ENCODE measurements at places on chromosomes 1 and 21. TPM values are rescaled to one million over a fixed set of nuclear protein-coding genes. Genes with fewer than 3 reads are reported as not detected.
A peak's percentile ranks its signal among the peaks of the same experiment; 100 is the strongest.

- no peak for DNase-seq
Observed at GRCh38 chr1:91844862-91845528, 41.0 kb downstream of the TGFBR3 start.

DNA sequence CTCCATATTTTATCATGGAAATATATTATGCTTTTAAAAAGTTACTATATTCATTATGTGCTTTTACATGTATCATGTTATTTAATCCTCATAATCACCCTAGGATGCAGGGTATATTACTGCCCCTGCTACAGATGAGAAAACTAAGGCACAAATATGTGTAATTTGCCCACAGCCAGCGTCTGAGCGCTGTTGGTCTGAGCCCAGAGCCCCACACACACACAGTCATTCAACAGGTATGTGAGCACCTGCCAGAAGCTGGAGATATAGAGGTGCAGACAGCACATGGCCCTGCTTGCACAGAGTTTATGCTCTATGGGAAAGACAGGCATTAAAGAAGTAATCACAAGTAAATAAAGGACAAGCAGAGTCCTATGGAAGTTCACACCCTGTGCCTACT lies 49.8 kb upstream of the SEC16B start:
- no peak for DNase-seq

DNA sequence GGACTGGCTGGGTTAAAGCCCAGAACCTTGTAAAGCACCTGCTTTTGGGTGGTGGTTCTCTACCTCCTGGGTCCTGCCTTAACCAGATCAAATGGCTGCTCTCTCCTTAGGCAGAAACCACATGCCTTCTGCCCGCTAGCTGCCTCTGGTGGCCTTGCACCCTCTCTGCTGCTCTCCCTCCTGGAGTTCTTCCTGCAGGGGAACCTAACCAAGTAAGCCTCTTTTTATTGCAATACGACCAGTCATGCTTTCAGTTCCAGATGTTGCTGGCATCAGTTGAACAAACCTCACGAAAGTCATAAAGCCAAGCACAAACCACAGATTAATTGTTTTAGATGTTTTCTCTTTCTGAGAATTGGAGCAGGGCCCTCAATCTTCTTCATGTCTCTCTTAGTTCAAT lies 118.9 kb downstream of the GDAP2 start:
- DNase-seq = no peak

DNA sequence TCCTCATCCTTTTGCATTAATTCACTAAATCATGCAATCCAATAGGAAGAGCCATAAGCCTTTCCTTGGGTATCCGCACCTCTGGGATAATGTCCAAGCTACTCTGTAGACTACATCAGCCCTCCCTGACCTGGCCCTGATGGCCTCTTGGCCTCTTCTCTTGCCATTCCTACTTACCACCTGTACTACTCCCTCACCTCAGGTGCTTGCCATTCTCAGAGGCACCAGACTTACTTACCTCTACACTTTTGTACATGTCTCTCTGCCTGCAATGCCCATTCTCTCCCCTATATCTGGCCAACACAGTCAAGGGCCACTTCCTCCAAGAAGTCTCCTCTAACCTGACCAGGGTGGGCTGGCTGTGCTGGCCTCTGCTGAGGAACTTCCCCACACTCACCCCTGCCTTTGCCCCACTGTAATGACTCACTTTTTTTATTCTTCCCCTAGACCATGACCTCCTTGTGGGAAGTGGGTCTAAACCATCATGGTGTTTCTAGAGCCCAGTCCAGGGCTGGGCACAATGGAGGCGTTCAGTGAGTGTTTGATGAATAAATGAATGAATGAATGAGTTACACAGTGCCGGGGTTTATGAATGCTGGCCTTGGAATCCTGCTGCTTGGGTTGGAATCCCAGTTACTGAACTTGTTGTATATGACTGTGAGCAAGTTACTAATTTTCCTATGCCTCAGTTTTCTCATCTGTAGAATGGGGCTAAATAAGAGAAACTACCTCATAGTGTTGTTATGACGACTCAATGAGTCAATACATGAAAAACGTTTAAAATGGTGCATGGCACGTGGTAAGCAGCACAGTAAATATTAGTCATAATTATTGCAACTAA lies 179.8 kb downstream of the FOXD2 start:
- DNase-seq = no peak

GRCh38 chr1:232484856-232485255 lies 145.1 kb downstream of the SIPA1L2 start:
- DNase-seq = no peak

GRCh38 chr1:40140211-40140973 lies 20.8 kb upstream of the RLF start:
- DNase-seq = peak; percentile 49

- DNase-seq = no peak
Observed at GRCh38 chr21:38849776-38850175, 44.0 kb downstream of the ETS2 start.

- DNase-seq = no peak
Observed at GRCh38 chr1:32885676-32886003, 651 bp upstream of the HPCA start.

- no peak for DNase-seq
Observed at GRCh38 chr1:232511172-232511571, 118.8 kb downstream of the SIPA1L2 start.

DNA sequence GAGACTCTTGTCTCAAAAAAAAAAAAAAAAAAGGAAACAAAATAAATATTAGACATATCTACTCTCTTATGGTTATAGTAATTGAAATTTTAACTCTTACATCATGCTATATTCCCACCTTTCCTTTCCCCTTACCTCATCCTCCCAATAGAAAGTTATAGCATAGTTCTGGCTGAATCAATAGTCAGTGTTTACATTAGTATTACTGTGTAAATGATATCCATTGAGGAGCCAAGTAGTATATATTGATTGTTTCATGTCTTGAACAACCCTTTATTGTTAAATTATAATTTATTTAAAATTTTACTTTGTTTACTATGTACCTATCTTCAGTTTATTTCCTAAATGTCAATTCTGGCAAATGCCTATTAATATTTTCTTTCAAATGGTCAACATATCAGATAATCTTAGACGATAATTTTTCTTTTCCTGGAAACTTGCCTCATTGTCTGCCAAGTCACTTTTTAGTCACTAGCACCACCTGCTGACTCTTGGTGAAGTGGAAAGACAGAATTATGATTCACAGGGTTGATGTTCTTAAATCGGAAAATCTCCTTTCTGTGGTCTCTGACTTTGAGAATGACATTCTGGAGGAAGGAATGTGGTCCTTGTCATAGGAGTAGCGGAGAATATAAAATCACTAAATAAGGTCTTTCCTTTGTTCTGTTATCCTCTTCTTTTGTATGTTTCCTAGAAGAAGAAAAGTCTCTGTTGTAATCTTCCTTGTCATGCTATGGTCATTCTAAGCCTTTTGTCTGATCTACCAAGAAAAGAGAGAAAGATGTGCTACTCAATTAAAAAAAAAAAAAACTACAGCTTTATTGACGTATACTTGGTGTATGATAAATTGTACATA lies 8.6 kb downstream of the HJV start:
- no peak for DNase-seq

GRCh38 chr1:95041491-95042165 lies 31.1 kb downstream of the ALG14 start:
- peak; percentile 60 for DNase-seq

DNA sequence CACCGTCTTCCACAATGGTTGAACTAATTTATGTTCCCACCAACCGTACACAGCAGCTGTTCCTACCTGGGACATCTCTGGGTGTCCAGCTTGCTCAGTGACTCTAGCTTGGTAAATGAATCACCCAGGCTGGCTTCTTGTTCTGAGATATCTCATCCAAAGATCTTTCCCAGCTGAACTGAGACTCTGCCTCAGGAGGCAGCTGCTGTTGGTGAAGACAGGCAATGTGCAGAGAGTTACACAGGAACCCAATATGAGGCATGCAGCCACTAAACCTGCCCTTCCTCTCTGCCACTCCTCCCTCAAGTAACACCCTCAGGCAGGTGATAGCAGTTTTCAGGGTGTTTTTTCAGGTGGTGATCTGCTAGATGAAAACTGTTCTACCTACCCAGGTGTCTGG lies 14.0 kb upstream of the FOXO6 start:
- DNase-seq = no peak

DNA sequence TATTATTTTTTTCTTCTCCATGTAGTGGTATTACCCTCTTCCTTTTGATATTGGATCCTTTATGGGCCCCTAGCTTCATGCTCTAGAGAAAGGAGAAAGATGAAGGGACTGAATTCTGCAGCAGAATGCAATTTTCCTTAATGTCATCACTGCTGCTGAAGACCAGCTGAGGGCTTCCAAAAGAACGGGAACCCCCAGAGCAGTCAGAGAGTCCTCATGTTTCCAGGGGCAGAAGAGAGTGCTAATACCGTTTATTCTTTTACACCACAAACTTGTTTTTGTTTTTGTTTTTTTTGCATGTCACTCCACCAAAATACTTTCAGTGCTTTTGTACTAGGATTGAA lies 21.1 kb upstream of the TBX15 start:
- DNase-seq = no peak

Gene FLG2
- not detected for total RNA-seq

Gene SAMD11
- 0.63 TPM for total RNA-seq

Gene PPIE
- 39.2 TPM for total RNA-seq

Gene TRIM45
- 4.0 TPM for total RNA-seq

Gene TNN
- total RNA-seq = not detected

Gene RYR2
- total RNA-seq = 3.4 TPM

GRCh38 chr1:164689672-164690511 lies 130.9 kb downstream of the PBX1 start:
- no peak for DNase-seq

GRCh38 chr1:185864331-185864730 lies 130.1 kb downstream of the HMCN1 start:
- no peak for DNase-seq

- no peak for DNase-seq
Observed at GRCh38 chr1:106802181-106802580, 254.3 kb upstream of the PRMT6 start.

DNA sequence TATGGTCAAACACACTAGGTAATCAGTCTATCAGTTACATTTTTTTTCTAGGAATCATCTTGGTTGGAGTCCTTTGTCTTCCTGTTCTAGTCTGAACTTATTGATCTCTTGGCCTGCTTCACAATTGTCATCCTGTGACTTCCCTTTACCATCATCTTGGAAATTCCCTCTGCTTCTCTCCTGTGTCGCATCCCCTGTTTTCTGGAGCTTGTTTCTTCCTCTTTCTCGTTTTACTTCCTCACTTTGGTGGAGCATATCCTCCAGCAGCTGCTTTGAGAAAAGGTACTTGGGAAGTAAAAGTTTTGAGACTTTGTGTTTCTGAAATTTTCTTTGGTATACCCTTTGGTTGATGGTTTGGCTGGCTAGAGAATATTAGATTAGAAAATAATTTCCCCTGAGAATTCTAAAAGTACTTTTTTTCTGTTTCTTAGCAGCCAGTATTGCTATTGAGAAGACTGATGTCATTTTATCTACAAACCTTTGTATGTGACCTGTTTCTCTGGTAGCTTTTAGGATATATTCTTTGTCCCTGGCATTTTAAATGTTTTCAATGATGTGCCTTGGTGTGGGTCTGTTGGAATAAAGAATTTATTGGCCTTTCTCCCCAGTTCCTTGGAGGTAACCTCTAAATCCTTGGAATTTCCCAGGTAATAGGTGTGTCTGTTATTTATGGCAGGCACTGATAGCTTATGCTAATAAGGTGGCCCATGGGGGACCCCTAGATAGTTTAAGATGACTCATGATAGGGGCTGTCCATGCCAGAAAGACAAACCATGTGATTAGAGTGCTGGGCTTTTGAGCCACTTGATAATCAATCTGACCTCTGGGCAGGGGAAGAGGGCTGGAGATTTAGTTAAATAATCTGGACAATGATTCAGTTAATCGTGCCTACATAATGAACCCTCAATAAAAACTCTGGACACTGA lies 6.1 kb upstream of the MYCL start:
- no peak for DNase-seq

Gene DIO1
- total RNA-seq = 7.1 TPM

Gene COL24A1
- total RNA-seq = not detected

- no peak for DNase-seq
Observed at GRCh38 chr1:245095903-245096302, 58.9 kb upstream of the KIF26B start.

GRCh38 chr1:35447278-35447677 lies 109.9 kb downstream of the KIAA0319L start:
- no peak for DNase-seq

GRCh38 chr1:55747408-55747841 lies 532.3 kb upstream of the USP24 start:
- no peak for DNase-seq

DNA sequence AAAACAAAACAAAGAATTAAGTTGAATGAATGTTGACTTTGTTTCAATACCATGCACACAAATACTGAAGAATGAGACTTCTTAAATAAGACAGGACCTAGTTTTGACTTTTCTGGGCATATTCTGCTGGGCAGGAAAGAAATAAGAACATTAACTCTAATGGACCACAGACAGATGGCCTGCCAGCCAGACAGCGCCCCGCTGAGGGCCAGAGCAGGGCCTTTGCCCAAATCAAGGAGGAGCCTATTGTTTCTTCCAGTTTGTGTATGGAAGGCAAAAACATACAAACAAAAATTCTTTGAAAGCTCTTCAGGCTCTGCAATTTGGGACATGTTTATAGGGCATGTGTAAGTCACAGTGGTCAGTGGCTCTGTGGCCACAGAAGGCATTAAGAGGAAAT lies 44.4 kb upstream of the KIF26B start:
- DNase-seq = no peak

DNA sequence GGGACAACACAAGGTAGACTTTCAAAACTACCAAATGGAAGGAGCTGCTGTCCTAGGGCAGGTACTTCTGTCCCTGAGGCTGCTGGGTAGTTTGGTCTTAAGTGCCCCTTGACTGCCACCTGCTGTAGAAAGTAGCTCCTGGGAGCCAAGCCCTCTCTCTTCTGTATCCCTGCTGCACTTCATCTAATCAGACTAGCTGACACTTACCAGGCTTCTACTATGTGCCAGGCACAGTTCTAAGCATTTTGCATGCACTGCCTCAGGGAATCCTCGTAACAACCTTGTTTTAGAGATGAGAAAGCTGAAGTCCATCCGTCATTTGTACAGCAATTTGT lies 15.9 kb upstream of the SRSF4 start:
- peak; percentile 55 for DNase-seq

Gene VSIG8
- not detected for total RNA-seq

DNA sequence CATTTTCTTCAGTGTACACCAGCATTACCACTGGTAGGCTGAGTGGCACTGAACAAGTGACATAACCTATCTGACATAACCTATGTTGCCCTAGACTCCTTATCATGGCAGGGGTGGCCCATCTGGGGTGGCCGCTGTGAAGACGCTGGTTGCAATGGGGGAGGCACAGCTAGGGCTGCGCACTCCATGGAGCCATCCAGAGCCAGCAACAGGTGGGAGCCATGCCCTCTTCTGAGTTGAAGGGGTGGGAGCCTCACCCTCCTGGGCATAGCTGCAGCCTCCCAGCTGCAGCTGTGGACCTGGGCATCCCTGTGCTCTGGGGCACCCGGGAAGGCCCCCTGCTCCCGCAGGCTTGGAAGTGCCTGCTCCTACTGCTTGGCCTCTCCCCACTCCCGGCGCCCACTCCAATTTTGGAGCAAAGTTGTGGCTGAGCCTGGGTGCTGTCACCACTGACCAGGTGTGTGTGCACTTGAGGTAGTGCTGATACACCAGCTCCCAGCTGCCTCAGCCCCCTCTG lies 52.4 kb upstream of the NTPCR start:
- DNase-seq = no peak
